ENCODE measurements at places on chromosomes 3 and 15.

DNA sequence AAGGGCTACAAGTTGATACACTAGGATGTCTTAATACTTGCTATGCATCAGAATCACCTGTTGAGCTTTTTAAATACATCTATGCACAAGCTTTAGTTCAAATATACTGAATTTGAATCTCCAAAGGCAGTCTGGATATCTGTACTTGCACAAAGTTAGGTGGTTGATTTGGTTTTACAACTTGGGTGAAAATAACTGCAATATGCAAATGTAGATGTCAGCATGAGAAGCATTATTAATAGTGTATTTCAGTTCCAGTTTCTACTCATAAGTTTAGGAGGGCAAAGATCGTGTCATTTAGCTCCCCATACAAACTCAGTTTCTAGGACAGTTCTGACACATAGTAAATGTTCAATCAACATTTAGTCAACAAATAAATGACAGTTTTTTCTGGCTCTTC lies 25.6 kb downstream of the IQCB1 start:
- peak; percentile 51 for DNase-seq

- no peak for DNase-seq
Measured at GRCh38 chr15:90817117-90818057, 51.0 kb upstream of the FURIN start.

DNA sequence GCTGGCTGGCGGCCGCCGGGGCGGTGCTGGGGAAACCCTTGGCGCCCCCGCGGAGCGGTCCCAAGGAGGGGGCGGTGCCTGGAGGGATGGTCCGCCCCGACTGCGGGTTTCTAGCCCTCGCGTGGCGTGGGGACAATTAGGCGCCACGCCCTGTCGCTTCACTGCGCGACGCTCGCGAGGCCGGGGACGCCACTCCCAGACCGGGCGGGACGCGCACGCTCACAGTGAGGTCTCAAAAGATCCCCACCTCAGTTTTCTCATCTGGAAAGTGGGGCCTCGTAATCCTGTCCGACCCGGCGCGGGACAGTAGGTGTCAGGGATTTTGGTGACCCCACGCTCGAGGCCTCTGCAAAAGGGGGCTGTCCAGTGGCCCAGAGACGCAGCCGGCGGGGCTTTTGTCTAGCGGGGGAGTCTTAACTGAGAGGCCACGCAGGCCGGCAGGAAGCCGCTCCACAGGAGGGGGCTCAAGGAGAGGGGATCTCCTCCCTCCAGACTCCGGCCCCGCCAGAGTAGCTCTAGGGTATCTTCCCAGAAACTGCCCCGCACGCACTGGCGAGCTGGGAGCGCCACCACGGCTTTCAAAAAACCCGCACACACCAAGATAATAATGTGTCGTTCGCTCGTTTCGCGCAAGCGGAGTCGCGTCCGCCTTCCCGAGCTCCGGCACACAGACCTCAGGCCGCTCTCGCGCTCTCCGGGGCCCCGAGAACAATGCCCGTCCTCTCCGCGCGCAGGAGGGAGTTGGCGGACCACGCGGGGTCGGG lies 710 bp upstream of the CLK3 start:
- peak; percentile 98 for DNase-seq

DNA sequence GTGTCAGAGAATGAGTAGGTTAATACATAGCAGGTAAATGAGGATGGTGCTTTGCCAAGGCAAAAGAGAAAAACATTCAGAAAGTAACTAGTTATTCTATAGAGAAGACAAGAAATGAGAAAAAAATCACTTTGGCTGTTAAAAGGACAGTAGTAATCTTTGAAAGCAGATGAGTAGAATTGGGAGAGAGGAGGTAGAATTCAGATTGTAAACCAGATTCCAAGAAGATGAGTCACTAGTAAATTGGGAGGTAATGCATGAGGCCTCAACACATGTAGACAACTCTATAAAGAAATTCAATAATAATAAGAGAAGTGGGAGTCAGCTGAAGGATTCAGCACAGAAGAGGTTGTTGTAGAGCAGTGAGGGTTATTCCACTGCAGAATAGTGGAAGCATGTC lies 81.4 kb downstream of the MBNL1 start:
- no peak for DNase-seq

GRCh38 chr3:72432246-72432645 lies 416.0 kb downstream of the SHQ1 start:
- no peak for DNase-seq

- peak; percentile 72 for DNase-seq
Measured at GRCh38 chr3:192892981-192893700, 24.5 kb downstream of the MB21D2 start.

- no peak for DNase-seq
Measured at GRCh38 chr15:62021991-62022600, 38.2 kb downstream of the VPS13C start.

- DNase-seq: no peak
Measured at GRCh38 chr15:76376816-76377215, 40.2 kb downstream of the ISL2 start.

- DNase-seq: no peak
Measured at GRCh38 chr3:120907659-120908029, 361 bp upstream of the STXBP5L start.

DNA sequence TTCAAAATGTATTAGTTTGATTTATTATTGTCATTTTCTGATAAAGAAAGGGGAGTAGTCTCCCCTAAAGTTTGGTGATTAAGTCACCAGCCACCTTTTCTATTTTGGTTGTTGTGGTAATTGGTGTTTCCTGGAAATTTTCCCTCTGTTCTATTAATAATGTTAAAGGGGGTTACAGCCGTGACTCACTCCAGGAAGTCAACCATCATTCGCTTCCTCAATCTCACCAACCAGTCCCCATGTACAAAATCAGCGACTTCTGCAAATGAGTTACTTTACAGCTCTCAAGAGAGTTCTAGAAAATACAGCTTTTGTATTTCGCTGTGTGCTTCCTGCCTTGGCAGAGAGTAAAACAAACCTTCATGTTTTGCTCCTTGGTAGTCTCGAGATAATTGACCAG lies 285.1 kb downstream of the LPP start:
- peak; percentile 13 for DNase-seq

DNA sequence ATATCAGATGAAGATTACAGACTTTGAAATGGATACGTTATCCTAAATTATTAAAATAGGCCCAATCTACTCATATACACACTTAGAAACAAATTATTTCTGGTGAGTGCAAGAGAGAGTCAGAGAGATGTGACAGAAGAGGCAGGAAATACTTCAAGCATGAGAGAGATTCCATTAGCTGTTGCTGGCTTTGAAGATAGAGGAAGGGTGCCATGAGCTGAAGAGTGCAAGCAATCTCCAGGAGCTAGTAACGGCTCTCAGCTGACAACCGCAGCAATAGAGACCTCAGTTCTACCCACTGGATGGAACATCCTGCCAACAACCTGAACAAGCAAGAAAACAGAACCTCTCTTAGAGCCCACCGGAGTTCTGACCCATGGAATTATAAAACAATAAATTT lies 270.7 kb upstream of the SLITRK3 start:
- DNase-seq: no peak

DNA sequence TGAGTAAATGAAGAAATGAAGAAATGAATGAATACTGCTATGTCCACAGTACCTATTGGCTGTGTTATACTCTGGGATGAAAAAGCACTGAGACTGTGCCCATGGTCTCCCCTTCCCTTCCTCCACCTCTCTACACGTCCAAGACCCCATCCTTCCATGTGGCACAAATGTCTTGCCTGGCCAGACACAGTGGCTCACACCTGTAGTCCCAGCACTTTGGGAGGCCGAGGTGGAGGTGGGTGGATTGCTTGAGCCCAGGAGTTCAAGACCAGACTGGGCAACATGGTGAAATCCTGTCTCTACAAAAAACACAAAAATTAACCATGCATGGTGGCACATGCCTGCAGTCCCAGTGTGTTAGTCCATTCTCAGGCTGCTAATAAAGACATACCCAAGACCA lies 200.1 kb downstream of the FAM43A start:
- no peak for DNase-seq

DNA sequence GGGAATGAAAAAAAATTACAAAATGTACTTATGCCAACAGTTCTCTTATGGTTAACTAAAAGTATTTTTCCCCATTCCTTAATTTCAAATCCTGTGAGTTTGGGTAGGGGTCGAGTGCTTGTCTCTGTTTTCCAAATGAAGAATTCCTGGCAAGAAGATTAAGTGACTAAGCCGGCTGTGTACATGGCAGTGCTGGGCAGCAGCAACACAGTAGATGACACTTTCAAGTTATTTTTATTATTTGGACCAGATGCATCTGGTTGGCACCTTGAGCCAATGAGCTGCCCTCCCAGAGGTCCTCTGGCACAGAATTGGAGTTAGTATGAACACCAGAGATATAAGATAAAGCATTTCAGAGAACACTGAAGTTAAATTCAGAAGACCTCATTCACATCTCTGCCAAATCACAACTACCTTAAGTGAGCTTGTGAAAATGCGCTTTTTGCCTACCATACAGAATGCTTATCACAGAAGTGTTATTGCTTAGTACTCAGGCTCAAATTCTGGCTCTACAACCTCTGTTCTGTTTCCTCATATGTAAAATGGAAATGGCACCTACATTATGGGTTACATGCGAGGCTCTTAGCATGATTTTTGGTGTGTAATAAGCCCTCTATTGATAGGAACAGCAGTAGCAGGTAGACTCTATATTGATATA lies 256.9 kb downstream of the UBE2E2 start:
- DNase-seq: no peak
